ENCODE measurements at places on chromosomes 5 and 9. TPM values are rescaled to one million over a fixed set of nuclear protein-coding genes. Genes with fewer than 3 reads are reported as not detected.

SPATA31A3 gene
- total RNA-seq: not detected

LCN9 gene
- not detected for total RNA-seq

DMRT2 gene
- not detected for total RNA-seq

AFAP1L1 gene
- total RNA-seq: 0.76 TPM

All from naive thymus-derived CD4-positive, alpha-beta T cell (primary cell).